ENCODE measurements at places on chromosomes 13 and 19.

DNA sequence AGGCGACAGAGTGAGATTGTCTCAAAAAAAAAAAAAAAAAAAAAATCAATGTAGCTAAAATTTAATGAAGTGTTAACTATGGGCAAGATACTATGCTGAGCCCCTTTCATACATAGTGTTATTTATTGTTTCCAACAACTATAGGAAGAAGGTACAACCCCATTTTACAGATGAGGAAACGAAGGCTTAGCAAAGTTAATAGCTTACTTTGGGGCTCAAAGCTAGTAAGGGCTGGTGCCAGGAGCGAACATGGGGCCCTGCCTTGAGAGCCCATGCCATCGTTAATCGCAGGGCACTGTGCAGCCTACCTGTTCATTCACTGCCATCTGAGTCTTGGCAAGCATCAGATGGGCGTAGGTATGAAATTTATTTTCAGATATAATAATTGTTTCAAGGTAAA, 1.9 kb upstream of the FRY start:
- DNase-seq, result no peak

DNA sequence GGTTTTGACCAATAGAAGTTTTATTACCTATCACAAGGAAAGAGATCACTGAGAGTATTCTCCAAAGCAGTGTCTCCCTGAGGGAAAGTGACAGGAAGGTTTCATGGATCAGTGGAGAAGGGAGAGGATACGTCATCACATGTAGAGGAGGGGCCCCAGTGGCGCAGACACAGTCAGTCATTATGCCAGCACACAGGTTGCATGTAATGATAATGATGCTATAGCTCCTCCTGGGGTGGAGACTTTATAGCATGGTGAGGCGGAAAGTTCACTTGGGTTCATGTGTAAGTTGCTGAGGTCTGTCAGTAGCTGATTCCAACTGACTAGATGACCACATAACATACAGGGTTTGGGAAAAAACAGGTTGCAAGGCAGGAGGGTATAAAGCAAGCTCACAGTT, 88.8 kb downstream of the FNDC3A start:
- no peak for DNase-seq

GRCh38 chr19:47492571-47493377, 8.8 kb upstream of the KPTN start:
- no peak for DNase-seq

- DNase-seq, result no peak
Observed at GRCh38 chr19:8094336-8094735, 41.8 kb downstream of the CCL25 start.

- no peak for DNase-seq
Observed at GRCh38 chr13:39051157-39051556, 12.9 kb downstream of the NHLRC3 start.

GRCh38 chr19:45994456-45994997, 740 bp upstream of the CCDC61 start:
- no peak for DNase-seq

- no peak for DNase-seq
Observed at GRCh38 chr19:5090465-5091017, 121.6 kb downstream of the KDM4B start.

- DNase-seq, result no peak
Observed at GRCh38 chr19:46115396-46116106, 8.9 kb downstream of the IGFL3 start.

GRCh38 chr19:4405977-4406376, 3.5 kb downstream of the CHAF1A start:
- DNase-seq, result no peak

DNA sequence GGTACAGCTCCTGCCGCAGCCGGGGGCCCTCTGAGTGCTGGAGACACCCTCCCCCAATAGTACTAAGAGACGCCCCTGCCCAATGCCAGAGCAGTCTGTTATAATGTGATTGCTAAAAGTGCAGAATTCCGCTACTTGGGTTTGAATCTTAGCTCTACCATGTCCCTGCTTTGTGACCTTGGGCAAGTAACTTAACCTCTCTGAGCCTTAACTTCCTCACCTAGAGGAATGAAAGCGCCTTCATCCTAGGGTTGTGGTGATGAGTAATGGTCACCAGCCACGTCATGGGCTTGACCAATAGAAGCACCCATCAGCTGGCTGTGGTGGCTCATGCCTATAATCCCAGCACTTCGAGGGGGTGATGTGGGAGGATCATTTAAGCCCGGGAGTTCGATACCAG, 6.5 kb downstream of the PLEKHG2 start:
- no peak for DNase-seq

All from hypothalamus (tissue), 51 donors.